ENCODE measurements at places on chromosomes 5 and 9.

GRCh38 chr9:86946201-86947145, 833 bp downstream of the GAS1 start:
- DNase-seq = peak; percentile 90

GRCh38 chr9:88927510-88927909, 63.8 kb upstream of the S1PR3 start:
- DNase-seq = no peak

GRCh38 chr9:74357577-74357976, 139.6 kb upstream of the RORB start:
- no peak for DNase-seq

GRCh38 chr5:152061095-152061494, 136.4 kb upstream of the GLRA1 start:
- no peak for DNase-seq

- DNase-seq = no peak
Observed at GRCh38 chr5:129951039-129951438, 46.8 kb downstream of the CHSY3 start.

GRCh38 chr5:150444770-150445169, 4.8 kb downstream of the RPS14 start:
- no peak for DNase-seq

DNA sequence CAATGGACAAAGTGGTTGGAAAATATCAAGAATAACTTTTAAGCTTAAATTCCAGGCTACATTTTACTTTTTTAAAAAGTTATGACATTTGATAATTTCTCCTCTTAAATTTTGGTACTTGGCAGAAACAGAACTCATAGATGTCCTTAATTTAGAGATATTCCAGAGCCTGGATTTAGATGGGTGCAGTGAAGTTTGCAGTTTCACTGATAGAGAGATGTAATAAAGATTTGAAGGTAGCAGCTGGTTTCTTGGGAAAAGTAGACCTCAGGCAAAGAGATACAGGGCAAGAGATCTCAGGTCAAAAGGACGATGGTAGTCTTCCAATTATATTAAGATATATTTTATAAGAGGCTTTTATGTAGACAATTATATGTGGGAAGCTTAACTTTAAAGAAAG, 134.6 kb downstream of the ISL1 start:
- no peak for DNase-seq

GRCh38 chr5:50711280-50711679, 44.8 kb downstream of the PARP8 start:
- no peak for DNase-seq

DNA sequence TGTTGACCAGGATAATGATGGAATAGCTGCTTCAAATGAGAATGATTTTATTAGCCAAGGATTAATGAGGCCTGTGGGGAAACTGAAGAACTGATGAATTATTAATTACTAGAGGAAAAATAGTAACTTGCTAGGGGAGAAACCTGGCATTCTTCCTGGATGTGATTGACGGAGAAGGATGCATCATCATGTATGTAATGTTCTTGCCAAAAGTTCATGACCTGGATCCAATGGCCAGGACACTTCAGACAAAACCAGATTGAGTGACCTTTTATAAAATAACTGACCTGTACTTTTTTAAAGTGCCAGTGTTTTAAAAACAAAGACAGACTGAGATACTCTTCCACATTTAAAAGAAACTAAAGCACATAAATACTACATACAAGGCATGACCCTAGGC, 23.7 kb downstream of the KIAA1191 start:
- DNase-seq = no peak

- DNase-seq = no peak
Observed at GRCh38 chr5:94691949-94692348, 73.5 kb downstream of the SLF1 start.

GRCh38 chr9:32384002-32384363, 460 bp upstream of the ACO1 start:
- no peak for DNase-seq

DNA sequence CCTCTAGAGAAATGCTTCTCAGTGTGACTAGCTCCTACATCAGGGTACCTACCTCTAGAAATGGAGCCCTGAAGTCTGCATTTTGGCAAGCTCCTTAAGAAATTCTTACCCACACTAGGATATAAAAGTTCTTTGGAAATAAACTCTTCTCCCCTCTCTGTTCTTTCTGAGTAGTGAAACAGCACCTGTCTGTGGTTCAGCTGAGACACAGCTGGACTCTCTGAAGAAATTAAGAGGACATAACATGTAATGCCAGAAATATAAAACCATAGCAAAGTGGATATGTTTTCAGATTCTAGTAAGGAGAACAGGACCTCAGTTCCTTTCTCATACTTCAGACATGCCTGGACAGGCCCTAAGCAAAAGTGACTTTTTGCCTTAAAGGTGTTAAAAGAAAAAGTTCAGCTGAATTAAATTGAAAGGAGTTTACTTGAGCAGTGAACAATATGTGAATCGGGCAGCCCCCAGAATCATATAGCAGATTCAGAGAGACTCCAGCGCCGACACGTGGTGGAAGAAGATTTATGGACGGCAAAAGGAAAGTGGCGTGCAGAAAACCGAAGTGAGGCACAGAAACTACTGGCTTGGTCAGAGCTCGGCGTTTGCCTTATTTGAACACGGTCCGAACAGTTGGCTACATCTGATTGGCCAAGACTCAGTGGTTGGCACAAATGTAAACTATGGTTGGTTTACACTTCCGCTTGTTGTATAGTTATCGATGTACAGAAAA, 64.5 kb downstream of the PRKACG start:
- no peak for DNase-seq

GRCh38 chr9:136533775-136534157, 12.1 kb downstream of the NOTCH1 start:
- no peak for DNase-seq

DNA sequence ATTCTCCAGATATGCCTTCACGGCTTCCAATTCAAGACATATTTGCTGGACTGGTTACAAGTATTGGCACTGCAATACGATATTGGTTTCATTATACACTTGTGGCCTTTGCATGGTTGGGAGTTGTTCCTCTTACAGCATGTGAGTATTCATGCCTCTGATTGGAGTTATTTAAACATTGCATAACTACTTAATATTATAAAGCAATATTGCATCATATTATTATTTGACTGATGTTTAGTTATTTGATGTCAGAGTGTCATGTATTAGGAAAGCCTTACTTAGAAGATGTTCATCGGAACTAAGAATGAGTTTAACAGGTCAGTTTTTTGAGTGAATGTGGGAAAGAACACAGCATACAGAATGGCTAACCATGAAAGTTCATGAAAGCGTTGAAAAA, 28.3 kb downstream of the MARCHF6 start:
- DNase-seq = no peak

- no peak for DNase-seq
Observed at GRCh38 chr5:8870349-8870958, 675.4 kb downstream of the SEMA5A start.
